T-cell (primary cell): ENCODE measurements at places on chromosomes 4 and X.

- no peak for DNase-seq
Measured at GRCh38 chr4:34139346-34139745, 2105.0 kb downstream of the ARAP2 start.

DNA sequence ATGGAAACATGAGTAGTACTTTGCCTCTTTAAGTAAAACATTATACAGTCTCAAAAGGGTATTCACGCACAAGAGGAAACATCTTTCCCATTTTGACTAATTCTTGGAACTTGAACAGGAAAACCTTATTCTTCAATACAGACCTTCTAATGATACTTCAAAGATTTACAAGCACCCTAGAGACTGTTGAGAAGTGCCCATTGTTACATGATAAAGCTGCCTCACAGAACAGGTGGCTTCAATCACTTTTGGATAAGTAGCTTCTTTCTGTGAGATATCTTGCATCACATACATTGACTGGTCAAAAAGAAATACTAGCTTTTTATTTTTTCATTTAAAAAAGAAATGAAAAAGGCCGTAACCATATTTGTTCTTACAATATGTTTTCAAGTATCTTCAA lies 219.4 kb downstream of the EPHA5 start:
- DNase-seq: no peak

DNA sequence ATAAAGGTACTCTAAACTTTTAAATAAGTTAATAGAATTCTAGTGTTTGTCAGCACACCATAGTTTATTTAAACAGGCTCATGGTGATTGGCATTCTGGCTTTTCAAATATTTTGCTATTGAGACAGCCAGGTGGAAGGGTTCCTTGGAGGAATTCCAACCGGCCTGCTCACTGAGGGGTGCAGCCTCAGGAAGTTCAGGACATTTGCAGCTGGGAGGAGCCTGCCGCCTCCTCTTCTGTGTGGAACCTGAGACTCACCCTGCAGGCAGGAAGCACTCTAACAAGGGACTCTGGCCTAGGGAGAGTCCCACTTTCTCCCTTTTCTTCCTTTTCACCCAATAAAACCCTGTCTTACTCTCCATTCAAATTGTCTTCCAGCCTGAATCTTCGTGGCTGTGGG lies 1328.0 kb downstream of the FSTL5 start:
- DNase-seq: no peak

DNA sequence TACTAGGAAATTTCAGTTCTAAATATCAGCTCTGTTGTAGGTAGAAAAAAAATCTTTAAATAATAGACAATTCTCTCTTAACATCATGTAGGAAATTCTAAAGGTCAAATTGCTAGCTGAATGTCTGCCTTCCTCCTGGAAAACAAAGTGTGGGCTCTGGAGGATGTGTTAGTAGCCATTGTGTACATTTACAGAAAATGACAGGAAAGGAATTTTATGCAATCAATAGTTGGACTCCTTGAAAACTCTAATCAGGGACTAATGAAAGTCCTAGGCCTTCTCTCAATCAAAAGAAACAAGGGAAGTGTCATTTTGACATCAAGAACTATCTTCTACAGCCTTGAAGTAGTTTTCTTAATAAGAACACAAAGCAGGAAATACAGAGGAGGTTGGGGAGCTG lies 174.6 kb downstream of the ANKRD50 start:
- DNase-seq: no peak

DNA sequence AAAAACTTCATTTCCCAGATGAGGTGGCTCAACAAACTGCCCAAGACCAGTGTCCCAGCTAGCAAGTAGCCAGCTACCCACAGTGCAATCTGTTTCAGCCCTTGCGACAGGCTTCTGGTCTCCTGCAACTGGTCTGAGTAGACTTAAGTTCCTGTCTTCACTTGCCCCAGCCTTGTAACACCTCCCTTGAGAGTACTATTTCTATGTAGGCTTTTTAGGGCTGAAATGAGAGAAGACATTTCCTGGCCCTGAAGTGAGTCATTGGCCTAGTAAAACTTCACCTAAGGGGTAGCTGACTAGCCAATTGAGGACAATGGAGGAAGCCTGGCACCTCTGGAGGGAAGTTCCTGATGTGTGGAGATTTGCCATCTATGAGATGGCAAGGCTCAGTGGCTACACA lies 80.1 kb upstream of the STIM2 start:
- DNase-seq: no peak

GRCh38 chrX:40094041-40094899 lies 3.5 kb downstream of the BCOR start:
- DNase-seq: peak; percentile 47

GRCh38 chr4:37760840-37761239 lies 65.6 kb upstream of the PGM2 start:
- no peak for DNase-seq

DNA sequence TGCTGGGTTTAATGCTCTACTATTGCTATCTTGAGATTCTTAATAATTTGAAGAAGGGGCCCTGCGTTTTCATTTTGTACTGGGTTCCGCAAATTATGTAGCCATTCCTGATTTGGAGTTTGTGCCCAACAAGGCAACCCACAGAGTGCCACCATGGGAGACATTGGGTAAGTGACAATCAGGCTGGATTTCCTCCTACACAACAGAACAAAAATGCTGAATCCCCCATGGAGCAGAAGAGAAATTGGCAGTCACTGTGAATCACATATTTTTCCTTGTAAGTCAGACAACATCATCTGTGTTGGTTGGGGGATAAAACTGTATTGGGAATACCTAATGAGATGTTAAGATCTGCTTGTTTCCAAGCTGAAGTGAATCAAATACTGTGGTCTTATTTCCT lies 80.9 kb downstream of the CNGA2 start:
- DNase-seq: no peak

DNA sequence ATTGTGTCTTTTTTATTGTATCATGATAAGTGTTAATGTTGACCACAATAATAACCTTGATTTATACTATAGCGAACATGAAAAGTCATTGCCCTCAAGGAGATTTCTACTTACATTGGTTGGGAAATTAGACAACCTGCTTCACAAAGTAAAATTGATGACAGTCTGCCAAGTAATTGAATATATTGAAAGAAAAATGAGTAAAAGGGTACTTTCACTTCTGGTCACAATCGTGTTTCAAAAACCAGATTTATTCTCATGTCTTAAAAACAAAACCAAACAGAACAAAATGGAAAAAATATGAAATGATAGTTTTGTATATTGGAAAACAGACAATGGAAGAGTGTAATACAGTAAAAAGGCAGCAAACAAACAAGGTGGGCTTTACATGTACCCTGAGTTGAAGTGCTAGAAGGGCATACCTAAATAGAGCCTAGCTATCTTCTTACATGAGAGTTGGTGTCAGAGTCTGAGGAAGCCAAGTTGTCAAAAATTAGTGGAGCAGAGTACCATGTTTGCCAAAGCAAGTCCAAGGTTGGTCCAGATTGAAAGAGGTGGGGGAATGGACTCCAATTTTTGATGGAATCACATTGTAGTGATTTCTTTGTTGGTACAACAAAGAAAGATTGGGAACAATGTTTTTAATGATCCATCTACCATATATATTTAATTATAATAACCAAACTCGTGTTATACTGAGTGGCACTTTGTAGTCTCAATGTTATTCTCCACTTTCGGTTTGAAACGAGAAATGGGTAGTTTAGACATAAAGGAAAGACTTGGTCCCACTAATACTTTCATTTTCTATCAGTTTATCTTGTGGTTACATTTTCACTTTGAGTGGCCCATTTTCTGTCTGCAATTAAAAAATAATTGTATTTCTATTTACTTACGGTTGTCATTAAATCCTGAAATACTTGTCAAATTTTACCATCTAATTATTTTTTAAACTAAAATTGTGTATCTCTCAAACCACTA lies 775.6 kb downstream of the STIM2 start:
- no peak for DNase-seq

DNA sequence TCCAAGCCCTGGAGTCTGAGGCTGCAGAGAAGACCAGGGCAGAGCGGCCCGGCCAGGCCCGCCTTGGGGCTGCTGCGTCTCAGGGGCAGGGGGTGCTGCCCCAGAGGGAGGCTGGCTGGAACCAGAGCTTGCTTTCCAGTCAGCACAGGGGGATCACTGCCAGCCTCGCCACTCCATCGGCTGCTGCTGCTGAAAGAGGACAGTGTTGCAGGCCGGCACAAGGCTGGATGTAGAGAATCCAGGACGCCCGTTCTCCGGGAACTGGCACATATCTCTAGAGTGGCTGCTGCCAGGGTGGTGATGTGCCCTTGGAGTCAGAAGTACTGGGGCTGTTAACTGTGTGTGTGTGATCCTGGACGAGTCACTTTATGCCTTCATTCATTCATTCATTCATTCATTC lies 31.9 kb upstream of the SORCS2 start:
- no peak for DNase-seq

- no peak for DNase-seq
Measured at GRCh38 chrX:70044541-70045245, 5.0 kb downstream of the AWAT2 start.

DNA sequence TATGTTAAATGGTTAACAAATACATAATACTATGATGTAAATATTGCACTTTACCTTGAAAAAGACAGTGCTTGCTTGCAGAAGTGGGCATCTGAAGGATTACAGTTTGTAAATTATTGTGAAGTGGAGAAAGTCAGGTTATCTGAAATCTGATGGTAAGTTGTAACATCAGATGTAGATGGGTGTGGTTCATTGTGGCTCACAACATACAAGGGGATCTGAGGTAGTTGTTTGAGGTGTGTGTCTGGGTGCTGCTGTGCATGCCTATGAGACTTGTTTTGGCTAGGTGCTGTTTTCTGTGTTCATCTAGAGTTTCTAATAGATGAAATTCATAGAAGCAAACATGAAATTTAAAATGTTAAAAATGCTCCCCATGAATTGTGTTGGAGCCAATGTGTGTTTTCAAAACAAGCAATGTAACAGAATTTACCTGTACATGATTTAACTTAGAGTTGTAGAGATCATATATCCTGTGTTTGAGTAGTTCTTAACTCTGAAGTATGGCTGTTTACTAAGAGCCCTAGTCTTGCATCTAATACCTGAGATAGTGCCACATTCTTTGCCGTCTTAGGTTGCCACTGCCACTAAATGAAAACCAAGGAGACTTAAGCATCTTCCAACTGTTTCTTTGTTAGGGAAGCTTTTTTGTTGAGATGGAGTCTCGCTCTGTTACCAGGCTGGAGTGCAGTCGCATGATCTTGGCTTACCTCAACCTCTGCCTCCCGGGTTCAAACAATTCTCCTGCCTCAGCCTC lies 11.9 kb upstream of the NDUFC1 start:
- no peak for DNase-seq

- DNase-seq: no peak
Measured at GRCh38 chr4:107138433-107138832, 102.3 kb upstream of the DKK2 start.

- DNase-seq: no peak
Measured at GRCh38 chrX:42396136-42396535, 381.8 kb downstream of the PPP1R2C start.

DNA sequence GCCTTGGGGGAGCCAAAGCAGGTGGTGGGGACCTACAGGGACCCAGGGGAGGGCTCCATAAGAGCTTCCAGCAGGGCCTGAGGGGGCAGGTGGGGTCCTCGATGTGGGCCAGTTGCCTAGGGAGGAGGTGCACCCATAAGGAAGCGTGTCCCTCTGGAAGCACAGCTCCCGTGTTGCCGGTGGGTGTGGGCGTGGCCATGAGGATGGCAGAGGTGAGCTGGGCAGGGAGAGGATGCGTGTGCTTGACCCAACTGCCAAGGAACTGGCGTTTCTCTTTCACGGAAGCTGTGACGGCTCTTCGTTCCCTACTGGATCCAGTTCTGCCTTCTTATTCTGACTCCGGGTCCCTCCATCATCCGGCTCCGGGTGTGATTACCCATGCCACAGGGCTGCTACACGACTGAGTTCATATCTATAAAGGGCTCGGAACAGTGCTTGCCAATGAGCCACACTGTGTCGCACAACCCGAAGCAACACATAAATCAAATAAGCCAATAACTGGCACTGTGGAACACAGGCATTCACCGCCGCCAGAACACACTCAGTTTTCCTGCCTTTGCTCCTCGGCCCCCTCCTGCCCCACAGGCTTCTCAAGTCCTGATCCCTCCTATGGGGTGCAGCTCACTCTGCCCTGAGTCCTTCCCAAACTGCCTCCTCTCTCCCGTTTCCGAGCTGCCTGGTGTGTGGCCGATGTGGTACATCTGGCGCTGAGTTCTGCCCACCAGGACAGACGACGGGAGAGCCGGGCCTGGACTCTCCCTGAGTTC lies 35.5 kb downstream of the RNF212 start:
- DNase-seq: no peak

- no peak for DNase-seq
Measured at GRCh38 chrX:101450085-101450484, 35.2 kb upstream of the ARMCX4 start.

DNA sequence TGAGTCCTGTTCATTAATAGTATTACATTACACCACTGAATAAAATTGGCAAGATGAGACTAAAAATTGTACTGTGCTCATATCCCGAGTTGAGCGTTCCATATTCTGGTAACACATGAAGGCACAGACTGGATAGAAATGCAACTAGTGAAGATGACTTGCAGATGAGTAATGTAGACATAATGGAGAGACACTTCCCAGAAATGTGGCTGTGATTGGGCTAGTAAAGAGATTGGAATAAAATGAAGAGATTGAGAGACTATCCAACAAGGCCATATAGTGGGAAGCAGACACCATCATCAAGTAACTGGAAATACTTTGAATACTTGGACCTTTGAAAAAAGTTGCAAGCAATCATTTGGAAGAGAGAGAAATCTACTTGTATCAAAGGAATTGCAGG lies 77.3 kb downstream of the DCAF8L1 start:
- no peak for DNase-seq

DNA sequence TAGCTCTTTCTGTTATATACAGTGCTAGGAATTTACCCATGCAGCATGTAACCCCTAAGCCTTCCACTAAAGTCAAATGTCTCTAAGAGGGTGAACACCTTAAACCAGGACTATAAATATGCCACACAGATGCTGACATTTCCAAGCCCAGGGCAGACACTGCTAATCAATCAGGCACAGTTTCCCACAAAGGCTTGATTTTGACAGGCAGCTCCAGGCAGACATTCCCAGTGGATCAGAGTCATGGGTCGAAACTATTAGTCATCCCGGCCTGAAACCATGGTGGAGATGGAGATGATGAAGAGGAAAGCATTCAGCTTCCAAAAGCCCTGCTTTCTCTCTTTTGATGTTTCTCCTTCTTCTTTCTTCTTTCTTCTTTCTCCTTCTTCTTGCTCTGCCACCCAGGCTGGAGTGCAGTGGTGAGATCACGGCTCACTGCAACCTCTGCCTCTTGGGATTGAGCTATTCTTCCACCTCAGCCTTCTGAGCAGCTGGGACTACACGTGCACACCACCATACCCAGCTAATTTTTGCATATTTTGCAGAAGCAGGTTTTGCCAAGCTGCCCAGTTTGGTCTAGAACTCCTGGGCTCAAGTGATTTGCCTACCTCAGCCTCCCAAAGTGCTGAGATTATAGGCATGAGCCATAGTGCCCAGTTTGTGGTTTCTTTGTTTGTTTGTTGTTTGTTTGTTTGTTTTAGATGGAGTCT lies 21.0 kb upstream of the SORCS2 start:
- no peak for DNase-seq
